Stimulated activated CD8-positive, alpha-beta memory T cell treated with anti-CD3 and anti-CD28 coated beads, Interleukin-4, amount 100 ng/mL, for 48 hours (primary cell): ENCODE measurements at places on chromosomes 6 and 20.

GRCh38 chr6:28981833-28982475, 23.2 kb downstream of the ZNF311 start:
- DNase-seq = peak; percentile 87

- peak; percentile 73 for DNase-seq
These were observed 544 bp downstream of the SMIM29 start for GRCh38 chr6:34248198-34248726.

DNA sequence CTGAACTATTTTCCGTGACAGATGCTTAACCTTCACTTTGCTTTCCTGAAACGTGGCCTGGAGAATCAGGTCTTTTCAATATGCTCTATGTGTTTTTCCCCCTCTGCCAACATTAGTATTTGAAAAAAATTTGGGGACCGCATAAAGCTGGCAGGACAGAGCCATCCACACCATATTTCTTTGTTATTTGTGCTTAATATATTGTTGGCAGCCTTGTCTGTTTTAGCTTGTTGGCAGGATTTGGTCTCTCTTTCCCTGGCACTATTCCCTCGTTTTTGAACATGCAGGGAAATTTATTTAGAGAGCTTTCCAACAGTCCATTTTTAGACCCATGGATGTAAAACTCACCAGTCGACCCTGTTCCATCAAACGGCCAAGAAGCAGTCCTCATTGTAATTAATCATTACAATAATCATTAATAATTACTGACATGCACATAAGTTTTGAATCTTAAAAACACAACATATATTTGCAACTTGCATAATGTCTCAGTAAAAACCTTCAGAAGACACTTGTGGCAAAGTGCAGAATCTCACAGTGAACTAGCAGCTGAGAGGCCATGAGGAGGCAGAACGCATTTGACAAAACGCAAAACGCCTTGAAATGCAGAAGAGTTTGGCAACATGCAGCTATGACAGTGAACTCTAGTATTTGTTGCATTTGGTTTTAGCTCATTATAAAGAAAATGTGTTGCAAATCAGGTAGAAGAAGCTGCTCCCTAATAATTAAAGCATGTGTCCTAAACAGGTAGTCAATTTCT, 514.2 kb downstream of the C6orf118 start:
- DNase-seq = no peak

DNA sequence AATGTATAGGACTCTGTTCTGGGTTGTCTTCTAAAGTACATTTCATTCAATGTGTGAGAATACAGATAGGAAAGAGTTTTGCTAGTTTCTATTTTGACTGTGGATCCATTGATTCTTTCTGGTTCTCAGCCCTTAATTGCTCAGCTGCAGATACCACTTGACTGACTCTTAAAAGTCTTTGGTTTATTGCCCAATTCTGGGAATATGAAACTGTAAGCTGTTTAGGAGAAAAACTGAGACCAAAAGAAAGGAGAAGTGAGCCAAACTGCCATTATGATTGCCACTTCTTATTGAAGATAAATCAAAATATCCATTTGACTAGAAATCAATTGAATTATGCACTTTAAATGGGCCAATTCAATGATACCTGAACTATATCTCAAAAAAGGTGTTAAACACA, 211.4 kb downstream of the ESR1 start:
- no peak for DNase-seq

DNA sequence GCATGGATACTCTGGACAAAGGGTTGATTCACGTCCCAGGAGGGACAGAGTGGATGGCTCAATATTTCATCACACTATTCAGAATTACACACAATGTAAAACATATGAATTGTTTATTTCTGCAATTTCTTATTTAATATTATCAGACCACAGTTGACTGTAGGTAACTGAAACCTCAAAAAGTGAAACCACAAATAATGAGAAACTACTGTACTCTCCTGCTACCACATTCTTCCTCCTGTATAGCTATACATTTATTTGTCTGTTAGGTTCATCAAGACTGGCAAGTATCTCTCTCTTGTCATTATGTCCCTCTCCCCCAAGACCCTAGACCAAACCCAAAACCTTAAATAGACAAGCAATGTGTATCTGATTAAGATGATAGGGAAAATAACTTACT, 60.0 kb downstream of the SYCP2 start:
- DNase-seq = no peak

- no peak for DNase-seq
These were observed 385.3 kb downstream of the EPM2A start for GRCh38 chr6:145349950-145350510.
